ENCODE measurements at places on chromosomes 6 and 20.

DNA sequence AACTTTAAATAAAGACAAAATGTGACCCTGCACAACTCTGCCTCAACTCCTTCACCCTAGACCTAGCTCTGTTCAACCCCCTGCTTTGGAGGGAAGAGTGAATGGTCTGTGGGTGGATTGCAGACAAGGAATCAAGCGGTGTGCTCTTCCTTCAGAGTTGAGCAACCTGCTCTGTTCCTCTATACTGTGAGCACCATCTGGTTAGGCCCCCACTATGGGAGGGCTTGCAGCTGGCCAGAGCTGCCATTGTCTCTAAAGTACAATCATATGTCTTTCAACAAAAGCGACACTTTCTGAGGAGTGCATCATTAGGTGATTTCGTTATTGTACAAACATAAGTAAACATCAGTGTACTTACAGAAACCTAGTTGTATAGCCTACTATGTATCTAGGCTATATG, 406.1 kb upstream of the MARCKS start:
- no peak for DNase-seq

- no peak for DNase-seq
Observed at GRCh38 chr6:25414168-25414567, 135.0 kb downstream of the CARMIL1 start.

GRCh38 chr6:118896339-118897136, 2.6 kb downstream of the ASF1A start:
- DNase-seq: no peak

DNA sequence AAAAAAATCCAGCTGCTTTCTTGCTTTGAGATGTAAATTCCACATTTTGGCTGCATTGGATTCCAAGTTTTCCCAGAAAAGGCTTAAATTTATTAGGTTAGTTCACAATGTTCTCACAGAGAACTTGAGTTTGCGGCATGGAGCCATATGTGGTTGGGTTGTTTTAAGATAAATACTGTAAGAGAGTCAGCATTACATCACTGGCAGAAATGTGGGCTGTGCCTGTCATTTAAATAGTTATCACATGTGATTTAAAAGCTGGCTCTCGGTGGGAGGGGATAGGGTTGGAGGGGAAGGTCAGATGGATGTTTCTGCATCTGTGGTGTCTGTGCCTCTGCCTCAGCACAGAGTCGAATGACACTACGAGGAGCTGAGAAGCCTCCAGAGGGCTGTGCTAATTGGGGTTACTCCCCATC, 73.8 kb upstream of the SCP2D1 start:
- DNase-seq: no peak

- DNase-seq: no peak
Observed at GRCh38 chr20:1879369-1879768, 15.8 kb upstream of the SIRPA start.

- DNase-seq: no peak
Observed at GRCh38 chr6:78400076-78400475, 467.3 kb upstream of the IRAK1BP1 start.

- no peak for DNase-seq
Observed at GRCh38 chr20:57708694-57709673, 831 bp downstream of the PMEPA1 start.

- no peak for DNase-seq
Observed at GRCh38 chr6:36204068-36204753, 7.7 kb downstream of the BRPF3 start.

DNA sequence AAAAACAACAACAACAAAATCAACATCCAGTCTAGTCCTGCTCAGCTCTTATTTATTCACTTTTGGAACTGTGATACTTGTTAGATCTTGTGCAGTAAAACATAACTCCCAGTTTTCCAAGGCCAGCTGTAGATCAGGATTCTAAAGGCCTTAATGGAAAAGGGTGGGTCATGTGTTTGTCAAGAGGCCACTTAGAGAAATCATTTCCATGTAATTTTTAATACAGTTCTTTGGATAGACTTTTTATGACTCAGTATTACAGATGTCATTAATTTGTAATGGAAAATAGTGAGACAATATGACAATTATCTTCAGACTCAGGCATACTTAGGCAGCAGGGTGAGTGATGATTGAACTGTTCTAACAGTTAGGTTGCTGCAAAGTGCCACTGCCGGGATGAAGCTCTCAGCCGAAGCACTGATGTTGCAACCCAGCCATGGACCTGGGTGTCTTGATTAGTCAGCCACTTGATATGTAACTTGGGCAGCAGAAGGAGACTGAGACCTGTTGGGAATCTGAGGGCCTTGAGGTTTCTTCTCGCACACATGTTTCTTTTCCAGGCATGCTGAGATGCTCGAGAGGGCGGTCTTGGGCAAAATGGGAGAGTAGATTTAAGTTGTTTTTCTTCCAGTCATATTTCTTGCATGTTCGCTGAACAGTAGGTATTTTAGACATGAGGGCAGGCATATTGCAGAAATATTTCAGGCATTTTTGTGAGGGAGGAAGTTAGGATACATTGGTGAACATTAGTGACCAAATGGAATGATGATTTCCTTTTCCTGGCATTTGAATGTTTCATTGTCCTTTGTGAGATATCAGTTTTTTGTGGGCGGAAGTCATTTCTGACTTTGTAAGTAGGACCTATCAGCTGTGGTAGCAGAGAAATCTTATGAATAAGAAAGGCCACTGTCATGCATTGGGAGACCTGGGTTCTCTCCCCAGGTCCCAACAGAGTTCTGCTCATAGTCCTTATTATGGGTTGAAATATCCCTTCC, 52.3 kb downstream of the SLX4IP start:
- DNase-seq: no peak

DNA sequence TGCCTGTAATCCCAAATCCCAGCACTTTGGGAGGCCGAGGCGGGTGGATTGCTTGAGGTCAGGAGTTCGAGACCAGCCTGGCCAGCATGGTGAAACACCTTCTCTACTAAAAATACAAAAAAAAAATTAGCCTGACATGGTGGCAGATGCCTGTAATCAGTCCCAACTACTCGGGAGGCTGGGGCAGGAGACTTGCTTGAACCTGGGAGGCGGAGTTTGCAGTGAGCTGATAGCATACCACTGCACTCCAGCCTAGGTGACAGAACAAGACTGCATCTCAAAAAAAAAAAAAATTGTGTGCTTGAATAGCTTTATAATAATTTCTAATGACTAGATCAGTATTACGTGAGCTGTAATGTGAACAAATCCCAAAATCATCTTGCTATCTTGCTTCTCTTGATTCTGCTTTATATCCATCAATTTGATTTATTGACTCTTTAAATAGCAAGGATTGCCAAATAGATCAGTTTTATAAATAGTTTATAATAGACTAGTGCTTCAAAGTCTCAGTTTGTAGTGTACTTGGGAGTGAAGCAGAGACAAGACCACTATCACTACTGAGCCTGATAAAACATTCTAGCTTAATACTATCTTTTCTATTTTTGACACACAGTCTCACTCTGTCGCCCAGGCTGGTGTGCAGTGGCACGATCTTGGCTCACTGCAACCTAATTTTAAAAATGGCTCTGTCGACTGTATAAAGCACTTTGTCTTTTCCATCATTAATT, 7.1 kb downstream of the AMD1 start:
- DNase-seq: no peak

GRCh38 chr6:131764350-131764749, 43.5 kb upstream of the ENPP1 start:
- DNase-seq: no peak

GRCh38 chr6:13357551-13358075, 29.3 kb upstream of the TBC1D7 start:
- DNase-seq: no peak

GRCh38 chr20:33664085-33664761, 2.1 kb downstream of the C20orf144 start:
- DNase-seq: no peak

GRCh38 chr6:24191346-24191745, 65.3 kb downstream of the NRSN1 start:
- no peak for DNase-seq

DNA sequence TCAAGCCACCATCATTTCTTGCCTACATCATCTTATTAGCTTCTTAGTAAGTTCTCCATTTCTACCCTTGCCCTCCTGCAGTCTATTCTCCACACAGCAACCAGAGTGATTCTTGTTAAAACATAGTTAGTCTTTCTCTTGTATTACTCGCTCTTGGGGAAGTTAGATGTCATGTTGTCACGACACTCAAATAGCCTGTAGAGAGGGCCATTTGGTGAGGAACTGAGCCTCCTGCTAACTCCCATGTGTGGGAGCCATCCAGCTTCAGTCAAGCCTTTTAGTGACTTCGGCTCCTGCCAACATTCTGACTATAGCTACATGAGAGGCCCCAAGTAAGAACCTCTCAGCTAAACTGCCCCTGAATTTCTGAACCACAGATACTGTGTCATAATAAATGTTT, 395.4 kb downstream of the CDC5L start:
- DNase-seq: no peak

- no peak for DNase-seq
Observed at GRCh38 chr6:38188677-38189335, 369.3 kb downstream of the ZFAND3 start.

DNA sequence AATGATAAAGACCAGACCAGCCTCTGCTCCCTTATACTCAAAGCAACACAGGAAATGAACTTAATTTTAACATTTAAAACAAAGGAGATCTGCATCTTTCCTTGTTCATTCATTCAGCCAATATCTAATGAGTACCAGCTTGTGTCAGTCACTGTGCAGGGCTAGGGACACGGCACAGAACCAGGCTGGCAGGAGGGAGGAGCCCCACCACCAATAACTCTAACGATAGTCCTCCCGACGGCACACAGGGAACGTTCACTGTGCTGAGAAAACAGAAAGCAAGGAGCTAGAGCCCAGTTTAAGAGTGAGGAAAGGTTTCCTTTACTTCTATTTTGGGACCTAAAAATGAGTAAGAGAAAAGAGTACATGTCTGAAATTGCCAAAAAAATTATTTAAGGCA, 9.9 kb downstream of the ETV7 start:
- no peak for DNase-seq

DNA sequence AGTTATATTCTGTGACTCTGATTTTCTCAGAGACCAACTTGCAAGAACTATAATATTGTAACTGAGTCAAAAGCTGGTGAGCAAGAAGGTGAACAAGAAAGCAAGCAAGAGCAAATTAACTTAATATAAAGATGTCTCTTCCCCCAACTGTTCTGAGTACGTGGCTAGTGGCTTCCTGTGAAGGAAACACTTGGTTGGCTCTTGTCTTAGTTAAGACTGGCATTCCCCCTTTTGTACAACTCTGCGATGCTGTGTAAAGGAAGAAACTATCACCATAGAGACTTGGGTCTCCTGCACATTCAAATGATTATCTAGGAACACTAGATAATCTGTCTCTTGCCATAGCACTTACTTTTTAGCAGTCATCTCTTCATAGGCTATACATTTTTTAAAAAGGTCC, 47.3 kb upstream of the TNFAIP3 start:
- DNase-seq: no peak

GRCh38 chr6:23180504-23181293, 611.3 kb downstream of the HDGFL1 start:
- no peak for DNase-seq

GRCh38 chr6:5672581-5673011, 334.1 kb downstream of the NRN1 start:
- DNase-seq: no peak

DNA sequence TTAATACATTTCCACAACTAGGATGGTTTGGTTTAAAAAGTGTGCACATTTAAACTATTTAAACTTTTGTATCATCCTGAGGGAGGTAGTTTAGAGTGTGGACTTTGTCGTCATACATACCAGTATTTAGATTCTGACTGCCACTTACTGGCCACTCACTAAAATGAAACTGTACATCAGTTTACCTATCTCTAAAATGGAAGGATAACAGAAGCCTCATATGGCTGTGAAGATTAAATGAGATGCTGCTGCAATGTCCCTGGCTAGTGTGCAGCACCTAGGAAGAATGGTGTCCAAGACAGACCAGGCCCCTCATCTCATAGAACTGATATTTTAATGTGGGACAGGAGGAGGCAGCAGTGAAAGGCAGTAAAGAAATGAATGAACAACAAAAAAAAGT, 12.0 kb upstream of the PKIG start:
- DNase-seq: no peak

DNA sequence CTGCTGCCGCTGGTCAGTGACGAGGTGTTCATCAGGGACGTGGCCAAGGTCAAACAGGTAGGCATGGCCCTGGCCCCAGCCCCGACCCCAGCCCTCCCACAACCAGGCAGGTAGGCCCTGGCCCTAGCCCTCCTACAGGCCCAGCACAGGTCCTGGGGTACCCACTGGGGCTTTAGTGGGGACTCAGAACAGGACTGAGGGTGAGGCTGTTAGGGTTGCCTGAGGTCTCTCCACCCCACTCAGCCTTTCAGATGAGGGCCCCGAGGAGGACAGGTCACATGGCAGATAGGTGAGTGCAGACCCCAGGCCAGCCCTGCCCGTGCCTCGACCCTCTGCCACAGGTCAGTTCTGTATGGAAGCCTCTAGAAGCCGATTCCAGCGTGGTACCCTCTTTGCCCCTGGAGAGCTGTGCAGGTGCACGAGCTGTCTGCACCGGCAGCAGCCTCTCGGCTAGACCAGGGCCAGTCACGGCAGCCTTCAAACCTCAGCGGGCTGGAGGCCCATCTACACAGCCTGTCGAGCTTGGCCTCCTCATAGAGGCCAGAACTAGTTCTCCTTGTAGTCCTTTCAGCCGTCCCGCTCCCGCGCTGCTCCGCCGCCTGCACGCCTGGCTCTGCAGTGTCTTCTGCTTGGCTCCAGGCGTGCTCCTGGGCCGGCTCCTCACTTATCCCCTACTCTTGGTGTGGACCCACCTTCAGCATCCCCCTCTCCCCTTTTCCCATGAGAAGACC, 35.5 kb downstream of the PYGB start:
- no peak for DNase-seq

DNA sequence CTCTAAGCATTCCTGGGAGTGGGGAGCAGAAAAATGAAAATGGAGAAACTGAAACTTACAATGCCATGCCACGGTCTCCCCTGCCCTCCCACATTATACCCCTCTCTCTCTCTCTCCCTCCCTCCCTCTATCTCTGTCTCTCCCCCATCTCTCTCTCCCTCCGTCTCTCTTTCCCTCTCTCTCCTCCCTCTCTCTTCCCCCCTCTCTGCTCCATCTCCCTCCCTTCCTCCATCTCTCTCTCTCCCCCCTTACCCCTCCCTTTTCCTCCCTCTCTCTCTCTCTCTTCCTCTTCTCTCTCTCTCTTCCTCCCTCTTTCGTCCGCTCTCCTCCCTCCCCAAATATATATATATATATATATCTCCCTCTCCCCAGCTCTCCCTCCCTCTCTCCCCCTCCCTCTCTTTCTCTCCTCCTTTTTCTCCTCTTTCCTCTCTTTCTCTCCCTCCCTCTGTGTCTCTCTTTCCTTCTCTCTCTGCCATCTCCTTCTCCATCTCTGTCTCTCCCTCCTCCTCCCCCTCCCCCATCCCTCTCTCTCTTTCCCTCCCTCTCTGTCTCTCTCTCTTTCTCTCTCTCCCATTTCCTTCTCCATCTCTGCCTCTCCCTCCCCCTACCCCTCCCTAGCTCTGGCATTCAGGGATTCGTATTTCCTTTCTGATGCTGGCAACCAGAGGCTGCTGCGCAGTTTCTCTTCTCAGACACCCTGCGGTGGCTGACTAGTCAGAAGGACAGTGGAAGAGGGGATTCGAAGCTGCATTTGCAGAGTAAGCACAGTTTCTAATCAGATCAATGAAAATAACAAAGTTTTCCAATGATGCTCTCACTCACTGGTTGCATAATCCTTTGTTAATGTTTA, 13.9 kb upstream of the VAPB start:
- no peak for DNase-seq

- no peak for DNase-seq
Observed at GRCh38 chr20:41456351-41456750, 89.7 kb upstream of the EMILIN3 start.
